ENCODE measurements at places on chromosomes 3 and 15. TPM values are rescaled to one million over a fixed set of nuclear protein-coding genes. Genes with fewer than 3 reads are reported as not detected.

The CFAP92 gene
- total RNA-seq = 0.92 TPM

The SLC12A1 gene
- 0.04 TPM for total RNA-seq

The P2RY14 gene
- total RNA-seq = not detected

The CPNE9 gene
- 3.8 TPM for total RNA-seq

The CEMIP gene
- total RNA-seq = 0.09 TPM

The SLC6A6 gene
- total RNA-seq = 72.6 TPM

The CKMT1A gene
- total RNA-seq = 35.5 TPM

The MLF1 gene
- 20.4 TPM for total RNA-seq

DNA sequence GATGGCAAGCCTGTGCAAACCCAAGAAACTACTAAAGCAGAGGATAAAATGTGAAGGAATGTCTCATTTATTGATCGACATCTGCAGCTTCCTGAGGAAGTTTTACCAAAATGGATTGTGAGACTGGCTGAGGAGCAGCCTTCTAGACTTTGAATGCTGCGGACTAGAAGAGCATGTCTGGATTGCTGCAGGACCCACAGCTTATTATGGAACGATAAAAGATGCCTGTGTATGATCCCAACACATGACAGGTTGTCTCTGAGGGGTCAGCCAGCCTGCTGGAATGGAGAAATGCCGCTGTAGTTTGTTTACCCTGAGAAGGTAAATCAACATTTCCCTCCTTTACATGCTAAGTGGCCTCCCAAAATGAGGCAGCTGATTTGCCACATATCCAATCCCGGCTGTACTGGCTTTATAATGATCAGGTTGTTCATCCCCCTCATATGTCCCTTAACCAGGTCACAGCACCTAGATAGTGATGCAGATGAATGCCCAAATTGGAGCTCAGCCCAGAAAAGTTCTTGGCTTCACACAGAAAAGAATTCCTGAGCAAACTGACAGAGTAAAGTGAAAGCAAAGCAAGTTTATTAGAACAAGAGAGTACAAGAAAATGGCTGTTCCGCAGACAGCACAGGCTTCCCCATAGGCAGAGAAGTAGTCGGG lies 63.9 kb downstream of the IL12A start:
- no peaks in the 10 kb centered on the region for H3K27me3 ChIP-seq
- H3K36me3 ChIP-seq = no peaks in the 10 kb centered on the region
- H3K4me1 ChIP-seq = no peaks in the 10 kb centered on the region
- DNase-seq = no peak
- no peak overlapping the region for H3K4me3 ChIP-seq

GRCh38 chr3:154496540-154496939 lies 66.5 kb upstream of the GPR149 start:
- H3K4me1 ChIP-seq = no peaks in the 10 kb centered on the region
- no peak overlapping the region for H3K4me3 ChIP-seq
- H3K27ac ChIP-seq = no peak overlapping the region
- H3K36me3 ChIP-seq = no peaks in the 10 kb centered on the region
- no peaks in the 10 kb centered on the region for H3K27me3 ChIP-seq
- DNase-seq = no peak

- peak; percentile 15 for DNase-seq
- no peaks in the 10 kb centered on the region for H3K36me3 ChIP-seq
- H3K4me1 ChIP-seq = no peaks in the 10 kb centered on the region
- no peak overlapping the region for H3K27ac ChIP-seq
- no peak overlapping the region for H3K4me3 ChIP-seq
These were observed 97.3 kb downstream of the ARNT2 start for GRCh38 chr15:80501476-80501875.

DNA sequence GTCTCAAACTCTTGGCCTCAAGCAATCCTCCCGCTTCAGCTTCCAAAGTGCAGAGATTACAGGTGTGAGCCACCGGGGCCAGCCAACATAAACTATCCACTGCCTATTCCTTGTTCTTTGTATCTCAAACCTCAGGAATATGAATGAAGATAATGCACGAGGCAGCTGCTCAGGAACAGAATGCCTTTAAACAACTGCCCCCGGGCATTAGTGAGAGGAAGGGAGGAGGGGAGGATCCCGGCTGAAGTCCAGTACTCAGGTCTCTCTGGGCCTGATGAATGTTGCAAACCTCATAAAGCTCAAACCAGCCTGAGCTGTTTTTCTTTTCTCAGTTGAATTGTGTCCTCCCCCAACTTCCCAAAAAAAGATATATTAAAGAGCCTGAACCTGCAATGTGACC lies 26.9 kb upstream of the MTMR14 start:
- H3K4me3 ChIP-seq = no peak overlapping the region
- H3K4me1 ChIP-seq = no peaks in the 10 kb centered on the region
- no peak for DNase-seq
- H3K36me3 ChIP-seq = no peaks in the 10 kb centered on the region
- H3K27me3 ChIP-seq = no peaks in the 10 kb centered on the region

- H3K4me1 ChIP-seq = no peaks in the 10 kb centered on the region
- H3K27ac ChIP-seq = no peak overlapping the region
- peaks cover 44% of the 10 kb centered on the region for H3K36me3 ChIP-seq
- H3K27me3 ChIP-seq = no peaks in the 10 kb centered on the region
- H3K4me3 ChIP-seq = no peak overlapping the region
These were observed 24.0 kb upstream of the BSN start for GRCh38 chr3:49530231-49530630.

GRCh38 chr15:101161656-101162055 lies 90.2 kb downstream of the CHSY1 start:
- peaks cover 15% of the 10 kb centered on the region for H3K36me3 ChIP-seq
- no peak for DNase-seq
- H3K27ac ChIP-seq = no peak overlapping the region
- no peaks in the 10 kb centered on the region for H3K27me3 ChIP-seq
- H3K4me3 ChIP-seq = no peak overlapping the region

GRCh38 chr15:50925281-50925680 lies 16.8 kb downstream of the AP4E1 start:
- H3K4me1 ChIP-seq = no peaks in the 10 kb centered on the region
- DNase-seq = no peak
- H3K4me3 ChIP-seq = no peak overlapping the region
- no peak overlapping the region for H3K27ac ChIP-seq
- H3K27me3 ChIP-seq = no peaks in the 10 kb centered on the region
- peaks cover 3% of the 10 kb centered on the region for H3K36me3 ChIP-seq

DNA sequence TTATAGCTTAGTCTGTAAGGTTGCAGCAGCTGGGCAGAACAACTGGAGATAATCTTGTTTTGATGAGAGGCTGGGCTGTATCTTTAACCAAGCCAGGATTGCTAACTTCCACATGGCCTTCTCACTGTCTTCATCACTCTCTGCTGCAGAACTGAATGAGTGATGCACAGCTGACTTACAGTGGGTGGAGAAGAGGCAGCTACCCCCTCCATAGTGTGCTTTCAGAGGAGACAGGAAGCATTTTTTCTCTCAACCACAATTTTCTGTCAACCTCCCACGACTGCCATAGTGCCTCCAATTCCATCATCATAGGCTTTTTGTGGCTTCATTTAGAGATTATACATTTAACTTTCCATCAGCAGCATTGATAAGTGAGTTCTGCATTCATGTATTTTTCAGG lies 168.2 kb downstream of the CLSTN2 start:
- H3K4me1 ChIP-seq = no peaks in the 10 kb centered on the region
- DNase-seq = no peak
- no peak overlapping the region for H3K27ac ChIP-seq
- H3K4me3 ChIP-seq = no peak overlapping the region
- no peaks in the 10 kb centered on the region for H3K36me3 ChIP-seq

GRCh38 chr3:120393761-120394160 lies 44.6 kb upstream of the LRRC58 start:
- H3K4me1 ChIP-seq = no peaks in the 10 kb centered on the region
- peaks cover 21% of the 10 kb centered on the region for H3K36me3 ChIP-seq
- no peak for DNase-seq
- H3K27me3 ChIP-seq = no peaks in the 10 kb centered on the region
- no peak overlapping the region for H3K4me3 ChIP-seq

GRCh38 chr3:94460931-94461330 lies 398.1 kb downstream of the NSUN3 start:
- no peaks in the 10 kb centered on the region for H3K36me3 ChIP-seq
- DNase-seq = no peak
- no peaks in the 10 kb centered on the region for H3K27me3 ChIP-seq
- no peak overlapping the region for H3K4me3 ChIP-seq

DNA sequence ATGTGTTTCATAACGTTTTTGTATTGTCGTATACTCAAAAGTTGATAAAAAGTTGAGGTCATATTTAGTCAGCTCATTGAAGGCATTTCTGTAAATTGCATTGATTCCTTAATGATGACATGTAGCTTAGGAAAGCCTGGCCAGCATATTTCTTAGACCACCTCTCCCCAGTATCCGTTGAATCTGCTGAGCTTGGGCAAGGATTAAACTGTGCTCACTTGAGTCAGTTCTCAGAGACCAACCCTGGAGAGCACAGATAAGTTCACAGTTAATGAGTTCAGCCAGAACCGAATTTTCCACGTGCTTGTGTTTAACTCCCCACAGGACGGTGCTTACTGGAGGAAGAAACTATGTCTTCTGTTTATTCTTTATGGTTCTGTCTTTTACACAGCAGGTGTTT lies 132.7 kb downstream of the SLC25A26 start:
- DNase-seq = no peak
- H3K27me3 ChIP-seq = no peaks in the 10 kb centered on the region
- no peaks in the 10 kb centered on the region for H3K36me3 ChIP-seq
- no peaks in the 10 kb centered on the region for H3K4me1 ChIP-seq
- H3K4me3 ChIP-seq = no peak overlapping the region
- H3K27ac ChIP-seq = no peak overlapping the region

- H3K36me3 ChIP-seq = no peaks in the 10 kb centered on the region
- no peaks in the 10 kb centered on the region for H3K27me3 ChIP-seq
- H3K4me3 ChIP-seq = no peak overlapping the region
- peak; percentile 35 for DNase-seq
- H3K27ac ChIP-seq = no peak overlapping the region
These were observed 24.0 kb upstream of the C3orf70 start for GRCh38 chr3:185176750-185177359.

DNA sequence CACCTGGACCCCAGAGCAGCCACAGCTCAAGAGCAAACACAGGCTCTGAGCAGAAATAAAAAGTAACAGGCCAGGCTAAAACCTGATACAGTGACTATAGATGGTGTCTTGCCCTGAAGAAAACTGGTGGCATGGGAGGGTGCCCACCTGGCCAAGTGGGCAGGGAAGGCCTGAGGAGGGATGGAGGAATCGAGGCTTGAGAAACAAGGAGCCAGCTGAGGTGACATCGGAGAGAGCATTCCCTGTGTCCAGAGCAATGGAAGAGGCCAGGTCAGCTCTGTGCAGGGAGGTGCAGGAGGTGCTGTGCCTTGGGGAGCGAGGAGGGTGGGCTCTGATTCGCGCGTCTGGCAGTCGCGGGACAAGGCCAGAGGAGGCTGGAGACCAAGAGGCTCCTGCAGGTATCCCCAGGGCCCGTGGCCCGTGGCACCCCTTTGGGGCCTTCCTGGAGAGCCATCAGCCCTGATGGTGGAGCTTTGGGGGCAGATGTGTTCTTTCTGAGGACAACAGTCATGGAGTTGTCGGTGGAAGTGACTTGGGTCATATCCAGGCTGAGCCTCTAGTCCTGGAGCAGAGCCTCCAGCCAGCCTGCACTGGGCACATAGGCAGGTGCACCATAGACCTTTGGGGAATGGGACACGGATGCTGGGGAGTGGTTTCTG lies 56.1 kb downstream of the PLXNA1 start:
- no peak overlapping the region for H3K27ac ChIP-seq
- H3K36me3 ChIP-seq = no peaks in the 10 kb centered on the region

DNA sequence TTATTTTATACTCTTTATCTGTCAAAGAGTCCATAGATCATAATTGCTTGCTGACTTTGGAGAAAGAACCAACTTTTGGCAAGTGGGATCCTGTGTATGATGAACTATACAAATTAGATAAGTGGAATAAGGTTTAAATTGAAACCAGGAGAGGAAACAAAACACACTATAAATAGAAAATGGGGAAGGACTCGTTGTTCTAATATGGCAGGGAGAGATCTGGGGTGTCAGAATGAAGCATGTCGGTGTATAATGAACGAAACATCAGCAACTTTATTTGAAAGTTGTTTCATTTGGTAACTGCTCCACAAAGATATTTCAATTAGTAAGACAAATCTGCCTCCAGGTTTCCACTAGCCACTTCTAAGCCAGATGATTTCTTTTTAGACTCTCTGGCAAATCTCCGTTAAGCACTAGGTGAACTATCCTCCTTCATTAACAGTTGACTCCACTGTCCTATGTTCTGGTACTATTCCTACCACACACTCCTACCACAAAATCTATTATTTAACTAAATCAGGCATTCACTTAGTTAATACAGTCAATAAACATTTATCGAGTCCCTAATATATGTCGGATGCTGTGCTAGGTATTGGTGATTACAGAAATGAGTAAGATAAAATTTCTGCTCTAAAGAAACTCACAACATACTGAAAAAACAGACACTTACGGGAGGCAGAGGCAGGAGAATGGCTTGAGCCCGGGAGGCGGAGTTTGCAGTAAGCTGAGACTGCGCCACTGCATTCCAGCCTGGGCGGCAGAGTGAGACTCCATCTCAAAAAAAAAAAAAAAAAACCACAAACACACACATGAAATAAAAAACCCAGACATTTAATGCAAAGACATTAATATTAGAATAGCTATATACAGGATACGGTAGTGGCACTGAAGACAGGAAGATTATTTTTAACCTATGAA lies 20.1 kb downstream of the SLC15A2 start:
- H3K36me3 ChIP-seq = peaks cover 2% of the 10 kb centered on the region
- H3K27ac ChIP-seq = no peak overlapping the region
- no peak overlapping the region for H3K4me3 ChIP-seq
- DNase-seq = peak; percentile 32
- no peaks in the 10 kb centered on the region for H3K4me1 ChIP-seq

- no peaks in the 10 kb centered on the region for H3K27me3 ChIP-seq
- H3K27ac ChIP-seq = no peak overlapping the region
These were observed 462.3 kb upstream of the PPP2R3A start for GRCh38 chr3:135503065-135503759.

- no peaks in the 10 kb centered on the region for H3K4me1 ChIP-seq
- no peaks in the 10 kb centered on the region for H3K27me3 ChIP-seq
- no peaks in the 10 kb centered on the region for H3K36me3 ChIP-seq
These were observed 12.1 kb downstream of the TMPRSS7 start for GRCh38 chr3:112046599-112046998.

DNA sequence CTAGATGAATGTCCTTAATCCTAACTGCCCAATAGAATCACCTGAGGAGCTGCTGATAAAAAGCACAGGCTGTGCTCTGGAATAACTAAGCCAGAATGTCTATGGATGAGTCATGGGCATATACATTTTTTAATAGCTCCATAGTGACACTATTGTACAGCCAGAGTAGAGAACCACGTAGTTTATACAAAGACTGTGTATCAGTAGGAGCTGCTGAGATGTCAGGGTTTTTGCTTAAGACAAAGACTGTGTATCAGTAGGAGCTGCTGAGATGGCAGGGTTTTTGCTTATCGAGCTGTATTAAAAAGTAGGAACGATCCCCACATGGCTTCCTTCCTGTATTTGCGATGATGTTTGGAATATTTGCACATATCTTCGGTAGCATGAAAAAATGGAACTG lies 137.4 kb downstream of the SV2B start:
- DNase-seq = no peak
- H3K36me3 ChIP-seq = no peaks in the 10 kb centered on the region
- no peaks in the 10 kb centered on the region for H3K4me1 ChIP-seq
- no peaks in the 10 kb centered on the region for H3K27me3 ChIP-seq
- H3K27ac ChIP-seq = no peak overlapping the region
